Activated T-cell treated with anti-CD3 and anti-CD28 coated beads for 48 hours (primary cell): ENCODE measurements at places on chromosomes 2 and 18.

DNA sequence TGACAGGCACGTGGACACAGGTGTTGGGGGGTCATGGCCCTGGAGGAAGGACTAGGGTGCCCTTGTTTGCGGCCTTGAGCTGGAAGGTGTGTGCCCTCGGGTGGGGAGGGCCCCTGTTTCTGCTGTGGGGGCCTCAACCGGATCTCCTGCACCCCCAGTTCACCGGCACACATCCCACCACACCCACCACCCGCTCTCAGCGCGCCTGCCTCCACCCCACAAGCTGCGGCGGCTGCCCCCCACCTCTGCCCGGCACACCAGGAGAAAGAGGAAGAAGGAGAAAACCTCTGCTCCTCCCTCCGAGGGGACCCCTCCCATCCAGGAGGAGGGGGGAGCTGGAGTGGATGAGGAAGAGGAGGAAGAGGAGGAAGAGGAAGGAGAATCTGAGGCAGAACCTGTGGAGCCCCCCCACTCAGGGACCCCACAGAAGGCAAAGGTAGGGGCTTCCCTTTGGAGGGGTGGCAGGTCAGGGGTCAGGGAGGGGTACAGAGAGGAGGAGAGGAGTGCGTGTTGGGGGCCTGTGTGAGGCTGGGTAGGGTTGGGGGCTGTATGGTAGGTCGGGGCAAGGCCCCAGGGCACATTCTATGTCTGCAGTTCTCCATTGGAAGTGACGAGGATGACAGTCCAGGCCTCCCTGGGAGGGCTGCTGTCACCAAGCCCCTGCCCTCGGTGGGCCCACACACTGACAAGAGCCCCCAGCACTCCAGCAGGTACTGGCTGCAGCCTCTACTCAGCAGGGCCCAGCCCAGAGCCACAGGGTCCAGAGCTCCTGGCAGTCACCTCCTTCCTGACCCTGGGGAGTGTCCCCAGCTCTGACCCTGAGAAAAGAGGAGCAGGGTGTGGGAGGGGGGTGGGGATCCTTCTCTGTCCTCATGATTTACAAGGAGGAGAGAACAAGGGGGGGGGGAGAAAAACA lies 1.8 kb downstream of the SLC4A3 start:
- DNase-seq = no peak

DNA sequence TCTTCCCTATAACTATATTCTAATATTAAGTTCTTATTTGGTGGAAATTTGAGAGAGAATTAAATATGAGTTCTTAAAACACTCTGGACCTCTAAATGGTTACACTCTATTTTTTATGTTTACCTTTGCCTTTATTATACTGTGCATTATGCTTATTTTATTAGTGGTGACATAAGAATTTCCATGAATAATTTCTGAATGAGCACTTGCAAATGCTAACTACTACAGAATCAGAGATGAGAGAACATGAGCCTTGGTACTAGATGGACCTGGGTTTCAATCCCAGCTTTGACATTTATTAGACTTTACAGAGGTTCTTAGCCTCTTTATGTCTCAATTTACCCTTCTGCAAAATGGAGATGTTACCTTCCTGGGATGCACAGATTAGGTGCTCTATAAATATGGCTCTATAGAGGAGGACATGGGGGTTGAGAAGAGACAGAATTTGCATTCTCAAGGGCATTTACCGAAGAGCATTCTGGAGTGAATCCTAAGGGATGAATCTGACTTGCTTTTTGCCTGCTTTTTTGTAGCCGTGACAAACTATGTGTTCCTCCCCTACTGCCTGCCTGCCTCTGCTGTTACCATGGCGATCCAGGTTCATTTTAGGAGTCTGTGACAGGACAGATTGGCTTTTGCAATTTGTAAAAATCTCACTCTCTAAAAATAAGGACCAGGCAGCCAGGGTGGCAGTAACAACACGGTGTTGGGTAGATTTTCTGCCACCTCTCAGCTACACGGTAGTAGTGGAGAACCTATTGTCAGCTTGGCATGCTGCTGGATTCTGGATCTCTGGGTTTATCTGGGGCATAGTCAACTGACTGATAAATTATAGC lies 20.7 kb upstream of the CNRIP1 start:
- no peak for DNase-seq

DNA sequence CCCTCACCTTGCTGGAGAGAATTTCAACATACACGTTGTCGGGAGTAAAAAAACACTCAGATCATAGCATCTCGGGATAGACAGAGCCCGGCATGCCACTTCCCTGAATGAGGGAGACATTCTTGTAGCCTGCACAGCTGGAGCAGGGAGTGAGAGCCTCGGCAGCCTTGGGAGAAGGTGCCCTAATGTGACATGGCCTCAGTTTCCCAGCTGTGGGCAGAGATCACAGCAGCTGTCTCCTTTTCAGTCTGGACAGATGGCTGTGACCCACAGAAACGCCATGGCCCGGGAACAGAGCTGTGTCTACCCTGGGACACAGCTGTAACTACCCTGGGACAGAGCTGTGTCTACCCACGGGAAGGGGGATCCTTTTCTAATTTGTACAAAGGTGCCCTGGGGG lies 55.9 kb downstream of the HS1BP3 start:
- no peak for DNase-seq

GRCh38 chr2:111029181-111029927 lies 91.4 kb upstream of the BCL2L11 start:
- no peak for DNase-seq

GRCh38 chr2:152861349-152861942 lies 143.0 kb downstream of the ARL6IP6 start:
- DNase-seq = no peak

GRCh38 chr2:28824207-28824606 lies 13.6 kb downstream of the SPDYA start:
- no peak for DNase-seq

GRCh38 chr2:120396013-120396860 lies 50.3 kb downstream of the INHBB start:
- DNase-seq = no peak

DNA sequence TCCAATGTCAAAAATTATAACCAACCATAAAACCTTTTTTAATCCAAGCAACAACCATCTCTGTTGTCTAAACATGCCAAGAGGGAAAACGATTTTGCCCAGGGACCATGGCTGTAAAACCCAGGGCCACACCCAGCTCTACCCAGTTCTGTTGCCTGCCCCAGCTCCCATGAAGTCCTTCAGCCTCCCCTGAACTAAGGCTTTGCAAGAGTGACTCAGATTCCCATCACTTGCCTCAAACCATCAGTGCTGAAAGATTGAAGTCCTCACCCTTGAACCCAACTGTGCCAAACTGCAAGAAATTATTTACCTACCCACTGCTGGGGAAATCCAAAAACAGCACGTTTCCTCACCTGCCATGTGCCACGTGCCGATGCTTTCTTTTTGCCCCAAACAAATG lies 102.5 kb downstream of the TFCP2L1 start:
- DNase-seq = no peak

GRCh38 chr2:60565472-60565871 lies 12.0 kb upstream of the BCL11A start:
- DNase-seq = no peak

GRCh38 chr2:70140791-70141211 lies 50.0 kb downstream of the C2orf42 start:
- no peak for DNase-seq

DNA sequence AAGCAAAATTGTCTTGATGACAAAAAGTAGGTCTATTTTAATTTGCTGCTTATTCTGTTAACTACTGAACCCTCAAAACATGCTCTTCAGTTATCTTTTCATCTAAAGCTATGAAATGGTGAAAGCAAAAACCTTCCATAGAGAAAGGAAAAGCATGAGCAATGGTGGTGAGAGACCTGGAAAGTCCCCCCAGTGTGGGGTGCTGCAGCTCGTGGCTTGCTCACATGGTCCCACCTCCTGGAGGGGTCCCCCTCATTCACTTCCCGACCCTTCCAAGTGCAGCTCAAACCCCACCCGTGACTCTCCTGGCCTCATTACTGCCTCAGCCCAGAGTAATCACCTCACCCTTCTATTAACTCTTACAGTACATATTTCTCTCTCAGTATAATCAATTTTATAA lies 301.8 kb upstream of the HNRNPA3 start:
- no peak for DNase-seq

DNA sequence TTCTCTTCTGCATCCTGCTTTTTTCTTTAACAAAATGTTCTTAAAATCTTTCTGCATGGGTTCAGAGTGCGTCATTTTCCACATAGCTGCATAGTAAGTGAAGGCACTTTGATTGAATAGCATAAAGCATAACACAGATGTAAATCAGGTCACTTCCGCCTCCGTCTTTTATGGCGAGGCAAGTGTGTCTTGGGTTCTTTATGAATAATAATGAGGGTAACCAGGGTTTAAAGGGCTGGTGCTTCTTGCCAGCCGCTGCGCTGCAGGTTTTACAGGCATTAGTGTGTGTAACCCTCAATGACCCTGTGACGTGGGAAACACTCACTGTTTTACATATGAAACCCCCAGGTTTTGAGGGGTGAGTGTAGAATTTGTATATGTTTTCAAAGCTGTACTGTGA lies 164.2 kb downstream of the MYT1L start:
- DNase-seq = no peak

DNA sequence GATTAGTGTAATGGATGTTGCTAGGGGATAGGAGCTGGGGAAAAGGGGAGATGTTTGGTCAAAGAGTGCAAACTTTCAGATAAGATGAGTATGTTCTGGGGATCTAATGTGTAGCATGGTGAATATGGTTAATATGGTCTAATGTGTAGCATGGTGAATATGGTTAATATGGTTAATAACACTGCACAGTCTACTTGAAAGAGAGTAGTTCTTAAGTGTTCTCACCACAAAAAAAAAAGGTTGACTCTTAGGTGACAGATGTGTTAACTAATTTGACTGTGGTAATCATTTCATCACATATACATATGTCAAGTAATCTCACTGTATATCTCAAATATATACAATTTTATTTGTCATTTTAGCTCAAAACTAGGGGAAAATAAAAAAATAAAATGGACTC lies 121.3 kb upstream of the CD226 start:
- no peak for DNase-seq

- DNase-seq = no peak
Measured at GRCh38 chr18:11064727-11065460, 84.5 kb downstream of the PIEZO2 start.

DNA sequence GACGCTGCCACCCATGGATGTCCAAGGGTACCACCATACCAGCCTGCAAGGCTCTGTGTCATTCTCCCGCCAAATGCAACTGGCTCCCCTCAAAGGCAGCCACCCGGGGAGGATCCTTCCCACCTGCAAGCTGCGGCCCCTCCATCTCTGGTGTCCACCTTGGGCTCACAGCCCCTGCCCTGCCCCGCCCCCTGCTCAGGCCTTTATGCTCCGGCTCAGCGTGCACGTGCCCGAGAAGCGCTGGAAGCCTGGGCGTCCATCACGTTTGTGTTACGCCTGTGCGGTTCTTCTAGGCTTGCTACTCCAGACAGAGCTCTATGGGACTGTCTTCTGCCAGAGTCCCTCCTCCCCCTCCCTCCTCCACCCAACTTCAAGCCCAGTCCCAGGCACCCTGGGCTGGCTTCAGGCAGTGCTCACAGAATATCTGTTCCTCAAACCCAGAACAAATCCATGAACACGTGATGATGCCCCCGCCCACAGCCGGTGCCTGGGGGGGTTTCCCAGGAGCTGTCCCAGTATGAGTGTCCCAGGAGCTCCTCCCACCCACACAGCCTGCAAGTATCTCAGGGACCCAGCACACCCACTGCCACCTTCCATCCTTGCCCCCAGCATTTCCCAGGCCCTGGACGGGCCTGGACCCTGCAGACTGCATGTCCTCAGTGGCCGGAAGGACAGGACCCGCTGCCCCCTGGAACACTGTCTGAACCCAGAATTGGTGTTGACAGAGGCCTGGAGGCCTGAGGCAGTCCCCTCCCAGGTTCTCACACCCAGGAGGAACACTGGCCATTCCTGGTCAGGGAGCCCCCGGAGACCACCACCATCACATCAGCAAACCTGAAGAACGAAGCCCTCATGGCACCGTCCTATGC lies 30.3 kb downstream of the KIF1A start:
- DNase-seq = no peak

- DNase-seq = no peak
Measured at GRCh38 chr2:43958397-43959275, 37.2 kb downstream of the LRPPRC start.

- DNase-seq = no peak
Measured at GRCh38 chr2:168705534-168706470, 96.6 kb upstream of the NOSTRIN start.

- DNase-seq = no peak
Measured at GRCh38 chr2:2960441-2961133, 417.0 kb downstream of the EIPR1 start.

DNA sequence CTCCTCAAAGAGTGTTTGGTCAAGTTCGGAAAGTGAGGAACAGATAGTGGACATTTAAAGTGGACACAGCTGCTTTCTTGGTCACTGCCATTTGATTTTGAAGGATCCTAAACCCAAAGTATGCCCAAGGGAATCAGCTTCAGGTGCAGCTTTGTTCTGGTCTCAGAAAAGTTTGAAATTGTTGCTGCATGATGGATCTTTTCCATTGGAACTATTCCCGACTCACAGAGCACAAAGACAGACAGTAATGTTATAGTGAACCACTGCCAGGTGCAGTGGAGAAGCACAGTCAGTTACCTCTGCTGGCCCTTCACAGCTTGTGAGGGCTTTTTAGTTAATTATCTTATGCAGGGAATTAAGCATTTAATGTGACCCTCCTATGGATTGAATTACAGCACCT lies 301.7 kb downstream of the PHLPP1 start:
- no peak for DNase-seq

DNA sequence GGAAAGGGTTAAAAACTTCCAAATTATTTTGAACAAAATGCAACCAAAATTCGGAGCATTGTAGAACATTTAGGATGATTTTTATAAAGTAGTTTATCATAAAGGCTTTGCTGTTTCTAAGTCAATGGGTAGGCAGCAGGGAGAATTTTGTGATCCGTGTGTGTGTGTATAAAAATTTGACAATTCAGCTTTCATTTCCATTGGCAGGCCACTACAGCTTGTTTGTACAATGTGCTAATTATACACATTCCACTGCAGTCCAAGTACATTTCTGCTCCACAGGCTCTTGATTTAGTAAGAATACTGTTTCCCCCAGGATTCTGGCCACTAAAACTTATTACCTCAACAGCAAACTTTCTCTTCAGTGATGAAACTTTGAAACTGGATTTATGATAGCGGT lies 71.8 kb upstream of the LTBP1 start:
- DNase-seq = no peak

- no peak for DNase-seq
Measured at GRCh38 chr2:58156780-58157179, 84.3 kb downstream of the FANCL start.

GRCh38 chr2:230230087-230230486 lies 4.6 kb downstream of the SP140 start:
- no peak for DNase-seq

DNA sequence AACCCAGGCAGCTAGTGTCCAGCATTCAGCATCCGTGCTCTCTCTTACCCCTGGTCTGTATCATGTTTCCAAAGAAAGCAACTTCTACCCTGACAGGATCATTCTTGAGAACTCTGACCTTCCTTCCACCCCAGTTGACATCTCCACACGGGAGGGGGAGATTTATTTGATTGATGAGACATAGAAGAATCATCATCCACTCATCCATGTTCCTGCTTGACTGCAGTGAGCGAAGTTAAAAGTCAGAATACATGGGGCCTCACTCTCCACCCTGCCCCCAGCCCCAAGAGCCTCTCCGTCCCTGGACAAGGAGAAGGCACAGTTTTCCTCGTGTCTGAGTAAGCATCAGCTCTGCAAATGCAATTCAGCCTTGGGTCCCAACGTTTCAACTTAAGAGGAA lies 356.0 kb upstream of the TNP1 start:
- no peak for DNase-seq

GRCh38 chr18:63730773-63731172 lies 28.0 kb downstream of the SERPINB11 start:
- no peak for DNase-seq
